ENCODE measurements at places on chromosomes 3 and 15.
A peak's percentile ranks its signal among the peaks of the same experiment; 100 is the strongest.

DNA sequence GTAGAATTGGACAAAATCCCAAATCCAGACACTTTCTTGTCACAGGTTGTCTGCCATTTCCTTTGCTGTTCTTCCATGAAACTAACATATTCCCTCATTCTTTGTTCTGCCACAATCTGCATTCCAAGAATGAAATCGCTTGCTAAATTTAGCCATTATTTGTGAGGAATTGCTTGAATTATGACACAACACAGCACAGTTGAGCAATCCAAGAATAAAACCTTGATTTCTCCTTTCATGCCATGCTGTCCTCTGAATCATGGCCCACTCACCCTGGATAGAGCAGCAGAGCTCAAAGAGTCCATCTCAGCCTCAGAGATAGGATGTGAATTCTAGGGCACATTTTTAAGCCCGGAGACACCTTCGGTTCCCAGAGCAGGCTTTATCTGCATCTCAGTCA lies 35.2 kb upstream of the GREM1 start:
- peak; percentile 5 for DNase-seq

- DNase-seq, result peak; percentile 62
Measured at GRCh38 chr15:47812470-47812999, 95.2 kb downstream of the SEMA6D start.

DNA sequence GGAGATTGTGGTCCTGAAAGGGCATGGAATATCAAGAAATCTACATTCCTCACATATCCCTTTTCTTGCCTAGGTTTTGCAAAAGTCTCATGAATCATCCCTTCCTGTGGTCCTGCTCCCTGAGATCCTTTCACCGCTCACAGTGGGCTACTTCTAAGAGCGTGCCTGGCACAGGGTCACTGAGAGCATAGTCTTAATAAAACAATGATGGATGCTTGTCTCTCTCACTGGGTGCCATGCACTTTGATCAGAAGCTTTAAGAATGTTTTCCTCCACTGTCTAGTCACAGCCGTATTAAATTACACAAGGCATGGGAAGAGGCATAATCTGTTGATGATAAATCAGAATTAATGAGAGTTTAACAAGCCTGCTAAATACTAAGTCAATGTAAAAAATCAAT lies 269.7 kb upstream of the ATP10A start:
- DNase-seq, result no peak

DNA sequence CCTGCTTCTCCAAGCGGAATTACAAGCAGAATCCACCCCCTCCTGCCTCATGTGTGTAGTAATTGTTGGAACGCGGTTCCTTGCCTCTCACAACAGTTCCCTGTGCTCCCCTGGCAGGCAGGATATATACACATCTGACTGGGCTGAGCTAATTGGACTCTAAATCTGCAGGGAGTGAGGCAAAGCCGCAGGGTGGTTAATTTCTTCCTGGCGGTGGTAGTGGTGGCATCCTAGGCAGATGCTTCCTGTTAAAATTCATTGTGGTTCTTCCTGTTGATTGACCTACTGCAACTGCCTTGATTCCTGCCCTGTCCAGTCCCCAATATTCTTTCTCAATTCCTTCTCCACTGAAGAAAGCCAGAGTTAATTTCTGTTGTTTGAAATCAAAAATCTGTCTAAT lies 202.9 kb upstream of the PROK2 start:
- DNase-seq, result peak; percentile 93

GRCh38 chr3:140316466-140316865 lies 361.4 kb upstream of the TRIM42 start:
- DNase-seq, result no peak

GRCh38 chr15:31326875-31327668 lies 437 bp downstream of the KLF13 start:
- DNase-seq, result no peak

GRCh38 chr3:58537412-58538301 lies 667 bp upstream of the ACOX2 start:
- peak; percentile 4 for DNase-seq

DNA sequence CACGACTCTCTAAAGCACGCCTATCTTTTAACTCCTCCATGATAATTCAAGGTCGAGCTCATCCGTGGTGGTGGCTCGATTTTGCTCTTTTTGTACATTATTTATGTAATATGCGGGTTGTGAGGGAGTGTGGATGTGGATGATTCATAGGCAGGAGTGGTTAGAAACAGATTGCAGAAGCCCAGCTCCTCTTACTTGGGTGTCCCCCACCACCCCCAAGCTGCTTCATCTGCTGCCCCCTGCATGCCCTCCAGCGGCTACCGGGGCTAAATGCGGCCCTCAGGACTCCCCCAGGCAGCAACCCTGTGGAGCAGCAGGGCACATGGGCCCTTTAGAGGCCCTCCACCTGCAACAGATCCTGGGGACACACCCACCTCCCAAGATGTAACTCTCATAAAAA lies 111.5 kb upstream of the SELENOK start:
- DNase-seq, result no peak

GRCh38 chr3:173467501-173467900 lies 70.0 kb downstream of the NLGN1 start:
- no peak for DNase-seq

DNA sequence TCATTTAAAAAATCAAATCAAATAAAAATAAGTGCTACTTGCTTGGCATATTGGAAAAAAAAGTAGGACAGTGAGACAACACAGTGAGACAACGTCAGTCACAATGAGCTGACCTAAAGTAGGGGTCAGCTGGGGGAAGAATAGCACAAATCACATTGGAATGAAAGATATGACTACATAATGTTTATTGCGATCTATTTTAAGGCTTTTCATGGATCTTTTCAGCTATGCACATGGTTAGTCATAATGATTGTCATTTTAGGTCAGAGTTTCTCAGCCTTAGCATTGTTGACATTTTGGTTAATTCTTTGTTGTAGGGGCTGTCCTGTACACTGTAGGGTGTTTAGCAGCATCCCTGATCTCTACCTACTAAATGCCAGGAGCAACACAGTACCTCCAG lies 44.5 kb downstream of the CMSS1 start:
- no peak for DNase-seq

GRCh38 chr3:31247850-31248562 lies 284.7 kb upstream of the STT3B start:
- no peak for DNase-seq

GRCh38 chr3:72298201-72299152 lies 513.5 kb upstream of the PROK2 start:
- DNase-seq, result no peak

- no peak for DNase-seq
Measured at GRCh38 chr3:12507591-12508281, 23.5 kb downstream of the TSEN2 start.

GRCh38 chr3:45608885-45609284 lies 14.3 kb downstream of the LIMD1 start:
- DNase-seq, result peak; percentile 54

- no peak for DNase-seq
Measured at GRCh38 chr15:88276821-88277410, 20.4 kb upstream of the NTRK3 start.

- DNase-seq, result peak; percentile 77
Measured at GRCh38 chr3:52471371-52472238, 16.2 kb downstream of the NISCH start.

GRCh38 chr3:195197765-195198425 lies 73.1 kb downstream of the XXYLT1 start:
- peak; percentile 70 for DNase-seq

- peak; percentile 47 for DNase-seq
Measured at GRCh38 chr3:9399746-9400145, 2.3 kb downstream of the SETD5 start.

DNA sequence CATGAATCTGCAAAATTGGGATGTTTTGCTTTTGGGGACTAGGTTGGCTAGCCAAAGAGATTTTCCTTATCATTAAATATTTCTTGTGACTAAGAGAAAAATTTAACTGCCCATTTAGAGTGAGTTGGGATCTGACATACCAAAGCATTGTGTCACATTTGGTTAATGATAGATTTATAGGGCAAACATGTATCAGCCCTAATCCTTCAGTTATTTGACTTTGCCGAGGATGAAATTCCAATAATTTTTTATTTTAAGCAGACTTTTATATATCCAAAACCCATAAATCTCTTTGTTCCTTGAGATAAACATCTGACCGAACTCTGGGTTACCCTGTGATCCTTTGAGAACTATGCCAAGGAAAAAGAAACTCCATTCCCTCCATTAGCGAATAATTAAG lies 218.9 kb downstream of the CDIN1 start:
- DNase-seq, result no peak

- DNase-seq, result peak; percentile 6
Measured at GRCh38 chr3:64530434-64531049, 157.3 kb downstream of the ADAMTS9 start.

GRCh38 chr3:102078854-102079808 lies 229.8 kb downstream of the NFKBIZ start:
- DNase-seq, result peak; percentile 41

DNA sequence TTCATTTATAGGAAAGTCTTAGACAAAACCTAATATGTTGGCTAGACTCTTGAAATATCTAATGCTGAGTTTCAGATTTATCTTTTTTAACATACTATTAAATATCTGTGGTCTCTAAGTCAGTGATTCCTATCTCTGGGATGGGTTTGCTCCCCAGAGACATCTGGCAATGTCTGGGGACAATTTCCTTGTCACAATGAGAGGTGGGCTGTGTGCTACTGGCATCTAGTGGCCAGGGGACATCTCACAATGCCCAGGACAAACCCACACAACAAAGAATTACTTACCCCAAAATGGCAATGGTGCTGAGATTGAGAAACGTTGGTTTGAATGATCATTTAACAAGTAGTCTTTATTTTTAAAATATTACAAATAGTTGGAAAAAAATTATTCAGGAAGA lies 602.1 kb downstream of the MAGI1 start:
- no peak for DNase-seq

DNA sequence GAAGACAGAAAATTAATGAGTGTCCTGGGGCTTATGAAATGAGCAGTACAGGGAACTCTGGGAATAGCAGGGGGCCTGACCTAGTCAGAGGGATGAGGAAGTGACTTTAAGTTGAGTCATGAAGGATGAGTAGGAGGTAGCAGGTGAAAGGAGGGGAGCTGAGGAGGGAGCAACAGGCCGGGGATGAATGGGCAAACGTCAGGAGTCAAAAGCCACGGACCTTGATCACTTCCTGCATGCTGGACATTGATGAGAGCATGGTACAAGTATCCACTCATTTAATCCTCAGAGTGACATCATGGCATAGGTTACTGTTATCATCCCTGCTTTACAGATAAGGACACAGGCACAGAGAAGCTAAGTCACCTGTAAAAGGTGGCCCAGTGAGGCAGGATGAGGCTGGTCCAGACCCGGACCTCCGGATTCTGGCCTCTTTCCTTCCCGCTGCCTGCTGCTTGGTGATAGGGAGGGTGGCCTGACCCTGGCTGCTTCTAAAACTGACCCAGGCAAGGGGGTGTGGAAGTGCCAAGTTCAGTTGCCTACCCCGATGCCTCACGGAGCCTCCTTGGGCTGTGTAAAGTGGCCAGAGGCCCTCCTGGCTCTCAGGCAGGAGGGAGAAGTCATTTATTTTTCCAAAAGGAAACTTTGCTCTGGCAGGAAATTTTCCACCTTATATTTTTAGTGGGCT lies 7.6 kb downstream of the CORO2B start:
- DNase-seq, result no peak

DNA sequence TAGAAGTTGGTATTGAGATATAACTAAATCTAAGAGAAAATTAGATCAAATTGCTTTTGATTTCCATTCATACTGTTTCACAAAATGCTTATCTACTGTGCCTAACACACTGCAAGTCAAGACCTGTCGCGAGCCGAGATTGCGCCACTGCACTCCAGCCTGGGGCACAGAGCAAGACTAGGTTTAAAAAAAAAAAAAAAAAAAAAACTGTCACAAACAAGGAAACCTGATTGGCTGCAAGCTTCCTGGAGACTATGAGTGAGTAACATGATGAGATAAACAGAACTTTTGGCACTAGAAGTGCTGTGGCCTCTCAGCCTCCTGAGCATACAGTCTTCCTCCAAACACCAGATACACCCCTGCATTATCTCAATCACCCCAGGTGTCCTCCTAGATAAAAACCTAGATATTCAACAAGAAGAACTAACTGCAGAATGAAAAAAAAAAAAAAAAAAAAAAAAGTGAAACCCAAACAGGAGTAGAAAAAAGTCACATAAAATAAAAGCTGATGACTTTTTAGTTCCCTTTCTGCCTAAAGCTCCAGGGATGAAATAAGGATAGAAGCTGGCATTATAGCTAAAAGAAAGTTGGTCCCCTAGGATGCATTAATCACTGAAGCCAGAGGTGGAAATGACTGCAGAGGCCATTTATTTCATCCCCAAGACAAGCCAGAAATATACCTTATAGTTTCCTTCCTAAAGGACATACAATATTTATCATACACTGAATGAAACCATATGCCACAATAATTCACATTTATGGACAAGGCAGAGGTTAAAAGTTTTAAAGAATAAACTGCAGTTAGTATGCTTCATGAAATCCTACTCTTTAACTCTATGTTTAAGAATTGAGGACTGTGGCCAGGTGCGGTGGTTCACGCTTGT lies 82.4 kb downstream of the P3H2 start:
- DNase-seq, result peak; percentile 53

DNA sequence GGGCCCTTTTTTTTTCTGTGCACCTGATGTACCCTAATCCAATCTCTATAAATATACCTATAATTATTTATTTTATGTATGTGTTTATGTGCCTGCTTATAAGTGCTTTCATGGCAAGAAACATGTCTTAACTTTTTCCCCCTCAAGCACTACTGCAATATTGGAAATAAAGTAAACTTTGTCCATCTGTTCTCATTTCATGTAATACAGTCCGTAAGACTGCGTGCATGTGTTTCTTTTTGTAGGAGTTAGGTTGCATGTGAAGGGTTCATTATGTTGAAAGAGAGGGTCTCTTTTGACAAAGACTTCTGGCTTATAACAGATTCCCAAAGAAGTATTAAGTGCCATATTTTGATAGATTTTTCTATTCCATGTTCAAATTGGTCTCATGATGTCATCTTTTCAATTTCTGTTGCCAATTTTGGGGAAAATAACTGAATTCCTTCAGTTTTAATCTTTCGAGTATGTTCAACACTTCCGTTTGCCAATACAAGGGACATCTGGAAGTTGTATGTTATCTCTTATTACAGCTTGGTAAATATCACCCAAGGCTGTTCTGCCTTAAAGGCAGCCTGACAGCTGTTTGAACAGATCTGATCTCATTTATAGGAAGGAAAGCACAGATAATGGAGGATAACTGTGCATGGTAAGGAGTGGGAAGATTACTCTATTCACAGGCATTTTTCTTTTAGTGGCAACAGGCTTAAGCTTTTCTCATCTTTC lies 273.1 kb upstream of the SGO1 start:
- no peak for DNase-seq

GRCh38 chr3:101611023-101611422 lies 37.0 kb downstream of the PCNP start:
- no peak for DNase-seq

GRCh38 chr3:122642935-122643334 lies 37.7 kb upstream of the PARP14 start:
- DNase-seq, result peak; percentile 12

- no peak for DNase-seq
Measured at GRCh38 chr3:177658354-177658753, 461.1 kb upstream of the TBL1XR1 start.

- DNase-seq, result no peak
Measured at GRCh38 chr3:40292637-40293349, 16.7 kb upstream of the EIF1B start.

GRCh38 chr3:115186351-115187148 lies 39.5 kb upstream of the ZBTB20 start:
- no peak for DNase-seq

- DNase-seq, result peak; percentile 6
Measured at GRCh38 chr3:82259994-82260393, 498.5 kb upstream of the GBE1 start.

GRCh38 chr3:119871571-119871970 lies 89.7 kb downstream of the NR1I2 start:
- no peak for DNase-seq

GRCh38 chr15:80730926-80731325 lies 35.8 kb downstream of the ABHD17C start:
- peak; percentile 60 for DNase-seq

Measured in MV-4-11 (cell line).